ENCODE measurements at places on chromosomes 5 and 9. TPM values are rescaled to one million over a fixed set of nuclear protein-coding genes. Genes with fewer than 3 reads are reported as not detected.

Gene ACOT12
- polyA plus RNA-seq = 0.68 TPM

Gene IL13
- polyA plus RNA-seq = not detected

Gene ZNF300
- polyA plus RNA-seq = 39.9 TPM

Gene WDR38
- 0.60 TPM for polyA plus RNA-seq

Gene MYOT
- polyA plus RNA-seq = 1.3 TPM

Gene FRRS1L
- 12.7 TPM for polyA plus RNA-seq

Gene RNF208
- 3.2 TPM for polyA plus RNA-seq

Gene CCDC171
- 5.0 TPM for polyA plus RNA-seq

Gene NIM1K
- 0.78 TPM for polyA plus RNA-seq

Gene NUTM2F
- polyA plus RNA-seq = not detected

Gene PHPT1
- 71.8 TPM for polyA plus RNA-seq

Gene SLIT3
- polyA plus RNA-seq = 82.0 TPM

Gene EPB41L4A
- 15.4 TPM for polyA plus RNA-seq

Gene ZNF483
- 3.2 TPM for polyA plus RNA-seq

Gene ELOVL7
- 17.4 TPM for polyA plus RNA-seq

Gene AJM1
- polyA plus RNA-seq = 0.46 TPM

Gene PCDHGA1
- 0.47 TPM for polyA plus RNA-seq

Data from left renal pelvis (tissue), 4 donors.